ENCODE measurements at places on chromosomes 5 and 9.

- no peak for DNase-seq
Observed at GRCh38 chr5:138911441-138911840, 36.3 kb upstream of the LRRTM2 start.

DNA sequence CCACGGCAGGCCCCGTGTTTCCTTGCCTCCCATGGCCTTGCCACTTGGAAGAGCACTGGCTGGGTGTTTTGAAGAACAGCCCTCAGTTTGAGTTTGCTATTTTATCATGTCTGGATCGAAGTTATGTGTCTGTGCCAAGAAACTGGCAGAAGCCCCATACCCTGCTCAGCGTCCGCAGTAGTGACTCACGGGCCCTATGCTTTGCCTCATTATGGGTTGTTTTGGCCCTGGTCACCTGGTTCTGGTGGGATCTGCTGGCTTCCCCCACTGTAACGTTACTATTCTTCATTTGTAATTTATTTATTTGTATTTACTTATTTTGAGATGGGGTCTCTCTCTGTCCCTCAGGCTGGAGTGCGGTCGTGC, 42.3 kb upstream of the NKD2 start:
- DNase-seq, result no peak

GRCh38 chr5:173667702-173668101, 51.3 kb upstream of the BOD1 start:
- no peak for DNase-seq

DNA sequence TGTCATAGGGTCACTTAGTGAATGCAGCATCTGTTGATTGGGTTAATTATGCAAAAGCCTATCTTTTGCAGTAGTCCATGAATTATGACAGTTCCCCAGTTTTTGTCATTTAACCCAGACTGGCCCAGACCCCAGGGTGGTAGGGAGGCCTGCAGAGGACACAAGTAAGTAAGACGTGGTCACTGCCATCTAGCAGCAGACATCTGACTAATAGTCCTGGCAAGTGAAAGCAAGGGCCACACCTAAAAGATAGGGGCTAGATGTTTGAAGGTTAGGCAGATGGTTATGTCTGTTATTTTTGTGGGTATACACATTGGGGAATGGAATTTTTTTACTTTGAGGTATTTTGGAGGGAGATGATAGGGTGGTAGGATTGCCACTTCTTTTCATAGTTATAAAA, 48.0 kb downstream of the RAB14 start:
- no peak for DNase-seq

GRCh38 chr5:68176253-68176652, 39.3 kb upstream of the PIK3R1 start:
- no peak for DNase-seq

- DNase-seq, result no peak
Observed at GRCh38 chr5:79849061-79849460, 142.0 kb downstream of the MTX3 start.
